ENCODE measurements at places on chromosomes 1 and 21.

DNA sequence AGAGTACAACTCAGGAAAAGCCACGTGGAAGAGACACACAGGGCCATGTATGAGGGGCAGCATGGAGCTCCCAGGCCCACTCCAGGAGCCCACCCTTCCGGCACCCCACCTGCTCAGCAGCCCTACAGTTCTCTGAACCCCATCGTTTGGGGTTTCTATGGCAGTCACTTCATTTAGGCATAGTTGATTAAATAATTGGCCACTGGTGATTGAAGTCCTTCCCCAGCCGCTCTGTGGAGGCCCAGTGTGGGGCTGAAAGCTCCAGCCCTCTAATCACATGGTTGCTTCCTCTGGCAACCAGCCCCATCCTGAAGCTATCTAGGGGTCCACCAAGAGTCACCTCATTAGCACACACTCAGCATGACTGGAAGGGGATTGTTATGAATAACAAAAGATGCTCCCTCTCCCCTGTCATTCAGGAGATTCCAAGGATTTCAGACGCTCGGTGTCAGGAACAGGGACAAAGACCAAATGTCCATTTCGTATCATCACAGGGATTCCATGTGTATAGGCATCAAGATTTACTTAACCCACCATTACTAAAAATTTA lies 12.2 kb upstream of the S100A7A start:
- no peak for DNase-seq

DNA sequence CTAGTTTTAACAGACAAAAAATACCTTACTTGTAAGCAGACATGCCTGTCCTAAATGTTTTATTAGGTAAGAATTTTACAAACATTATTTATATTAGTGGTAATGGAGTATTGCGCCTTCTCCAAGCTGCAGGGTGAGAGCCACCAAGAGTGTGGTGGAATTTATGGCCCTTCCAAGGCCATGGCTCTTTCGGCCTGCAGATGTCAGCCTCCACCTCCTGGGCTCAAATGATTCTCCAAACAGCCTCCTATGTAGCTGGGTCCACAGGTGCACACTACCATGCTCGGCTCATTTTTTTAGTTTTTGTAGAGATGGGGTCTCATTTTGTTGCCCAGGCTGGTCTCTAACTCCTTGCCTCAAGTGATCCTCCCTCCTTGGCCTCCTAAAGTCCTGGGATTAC lies 56.3 kb downstream of the ITGB3BP start:
- DNase-seq: no peak

DNA sequence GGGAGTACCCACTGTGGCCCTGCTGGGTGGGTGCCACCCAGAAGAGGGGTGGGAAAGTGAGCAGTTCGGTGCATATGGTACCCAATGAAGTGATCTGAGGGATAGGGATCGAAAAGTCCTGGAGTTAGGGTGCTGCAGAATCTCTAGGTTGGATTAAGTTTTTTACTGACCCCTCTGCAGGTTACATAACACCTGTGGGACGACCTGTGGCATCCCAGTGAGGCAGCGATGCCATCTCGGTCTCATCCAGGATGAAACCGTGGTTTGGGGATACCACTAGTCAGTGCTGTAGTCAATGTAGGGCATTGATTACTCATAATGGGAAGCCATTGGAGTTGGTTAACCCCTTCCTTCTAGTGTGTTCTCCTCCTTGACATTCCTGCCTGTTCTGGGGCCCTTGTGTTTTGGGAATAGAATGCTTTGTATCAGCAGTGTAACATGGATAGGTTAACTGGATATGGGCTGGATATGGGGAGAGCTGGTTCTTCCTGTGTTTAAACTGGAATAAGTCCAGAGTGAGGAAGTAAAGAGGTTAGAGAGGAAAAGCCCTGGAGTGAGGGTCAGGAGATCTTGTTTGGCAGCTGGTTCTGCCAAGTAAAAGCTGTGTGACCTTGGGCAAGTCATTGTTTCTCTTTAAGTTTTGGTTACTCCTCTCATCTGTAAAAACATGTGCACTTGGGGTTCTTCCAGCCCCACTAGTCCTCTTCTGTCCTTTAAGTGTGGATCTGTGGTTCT lies 42.8 kb upstream of the ATF3 start:
- DNase-seq: no peak

- DNase-seq: no peak
Observed at GRCh38 chr1:91503332-91503900, 2.8 kb downstream of the CDC7 start.

DNA sequence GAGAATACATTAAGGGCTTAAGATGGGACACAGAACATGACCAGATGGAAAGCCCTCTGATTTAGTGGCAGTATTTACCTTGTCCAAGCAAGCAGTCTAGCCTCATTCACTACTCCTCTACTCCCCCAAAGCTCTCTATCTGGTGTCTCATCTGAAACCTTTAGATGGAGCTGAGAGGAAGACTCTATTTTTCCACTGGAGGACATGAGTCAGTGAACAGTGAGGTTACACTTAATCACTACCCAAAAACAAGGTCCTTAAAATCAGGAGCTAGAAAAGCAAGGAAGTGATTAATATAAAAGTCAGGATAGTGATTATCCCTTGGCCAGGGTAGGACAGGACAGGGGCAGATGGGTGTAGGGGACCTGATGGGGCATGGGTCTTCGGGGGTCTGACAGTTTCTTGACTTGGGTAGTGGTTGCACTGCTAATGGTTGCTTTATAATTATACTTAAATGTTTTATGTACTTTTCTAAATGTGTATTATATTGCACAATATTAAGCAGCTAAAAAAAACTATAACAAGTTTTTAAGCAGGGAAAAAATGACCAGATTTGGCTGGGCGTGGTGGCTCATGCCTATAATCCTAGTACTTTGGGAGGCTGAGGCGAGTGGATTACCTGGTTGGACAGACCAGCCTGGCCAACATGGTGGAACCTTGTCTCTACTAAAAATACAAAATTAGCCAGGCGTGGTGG lies 3.0 kb downstream of the PTPN22 start:
- DNase-seq: no peak

DNA sequence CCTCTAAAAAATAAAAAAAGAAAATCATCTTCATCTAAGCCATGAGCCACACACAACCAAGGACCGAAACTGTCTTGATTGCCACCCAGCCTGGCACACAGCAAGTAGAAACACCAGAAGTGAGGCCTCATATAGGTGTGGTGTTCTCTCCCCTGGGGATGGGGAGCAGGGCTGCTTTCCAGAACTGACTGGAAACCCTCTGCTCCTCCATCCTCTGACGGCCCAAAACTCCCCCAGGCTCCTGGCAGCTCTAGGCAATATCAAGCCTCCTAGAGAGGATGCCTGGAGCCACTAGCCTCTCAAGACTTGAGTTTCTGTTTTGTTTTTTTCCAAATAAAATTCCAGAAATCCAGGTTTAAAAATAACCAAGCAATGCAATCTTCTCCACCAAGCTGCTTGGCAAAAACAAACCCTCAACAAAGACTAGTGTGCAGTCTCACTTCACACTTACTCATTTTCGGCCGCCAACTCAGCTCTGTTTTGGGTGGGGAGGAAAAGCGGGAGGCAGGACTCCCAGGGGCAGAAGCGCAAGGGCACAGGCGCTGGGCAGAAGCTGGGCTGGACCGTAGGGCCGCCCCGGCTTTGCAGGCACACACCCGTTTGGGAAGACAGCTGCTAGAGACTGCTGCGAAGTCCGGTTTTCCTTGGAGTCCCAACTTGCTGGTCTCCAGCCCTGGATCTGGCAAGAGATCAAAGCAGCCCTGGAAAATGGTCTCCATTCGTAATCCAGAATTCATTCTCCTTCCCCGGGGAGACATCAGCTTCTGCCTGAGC lies 78.2 kb upstream of the CAPZB start:
- DNase-seq: no peak

DNA sequence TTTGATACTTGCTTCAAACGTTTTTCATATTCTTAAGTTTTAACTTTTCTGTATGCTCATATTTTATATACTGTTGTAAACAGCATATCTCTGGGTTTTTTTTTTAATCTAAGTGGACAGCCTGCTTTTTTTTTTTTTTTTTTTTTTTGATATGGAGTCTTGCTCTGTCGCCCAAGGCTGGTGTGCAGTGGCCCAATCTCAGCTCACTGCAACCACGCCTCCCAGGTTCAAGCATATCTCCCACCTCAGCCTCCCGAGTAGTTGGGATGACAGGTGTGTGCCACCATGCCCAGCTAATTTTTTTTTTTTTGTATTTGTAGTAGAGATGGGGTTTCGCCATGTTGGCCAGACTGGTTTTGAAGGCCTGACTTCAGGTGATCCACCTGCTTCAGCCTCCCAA lies 1.2 kb downstream of the TBCE start:
- DNase-seq: no peak

DNA sequence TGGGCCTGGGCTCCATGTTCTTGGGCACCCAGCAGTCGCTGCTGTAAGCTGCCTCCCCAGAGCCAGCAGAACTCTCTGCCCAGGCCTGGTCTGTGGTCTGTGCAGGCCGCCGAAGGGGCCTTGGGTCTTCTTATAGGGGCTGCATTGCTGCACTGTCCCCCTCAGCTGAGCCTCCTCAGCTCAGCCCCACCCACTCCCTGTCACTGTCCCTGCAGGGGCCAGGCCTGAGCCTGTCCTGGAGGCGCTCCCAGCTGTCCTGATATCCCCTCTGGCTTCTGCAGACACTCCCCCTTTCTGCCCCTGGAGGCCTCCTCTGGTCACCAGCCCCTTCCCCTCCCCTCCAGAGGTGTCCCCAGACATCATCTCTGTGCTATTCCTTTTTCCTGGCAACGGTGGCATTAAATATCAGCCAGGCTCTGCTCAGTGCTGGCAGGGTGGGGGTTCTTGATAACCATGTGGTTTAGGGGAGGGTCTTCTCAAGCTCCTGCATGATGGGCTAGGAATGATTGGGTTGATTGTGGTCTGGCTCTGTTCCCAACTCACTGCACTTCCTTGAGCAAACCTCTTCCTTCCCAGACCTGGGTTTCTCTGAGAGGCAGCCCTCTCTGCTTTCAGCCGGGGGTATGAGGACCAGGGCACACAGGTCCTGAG lies 3.7 kb upstream of the FOXO6 start:
- DNase-seq: no peak

DNA sequence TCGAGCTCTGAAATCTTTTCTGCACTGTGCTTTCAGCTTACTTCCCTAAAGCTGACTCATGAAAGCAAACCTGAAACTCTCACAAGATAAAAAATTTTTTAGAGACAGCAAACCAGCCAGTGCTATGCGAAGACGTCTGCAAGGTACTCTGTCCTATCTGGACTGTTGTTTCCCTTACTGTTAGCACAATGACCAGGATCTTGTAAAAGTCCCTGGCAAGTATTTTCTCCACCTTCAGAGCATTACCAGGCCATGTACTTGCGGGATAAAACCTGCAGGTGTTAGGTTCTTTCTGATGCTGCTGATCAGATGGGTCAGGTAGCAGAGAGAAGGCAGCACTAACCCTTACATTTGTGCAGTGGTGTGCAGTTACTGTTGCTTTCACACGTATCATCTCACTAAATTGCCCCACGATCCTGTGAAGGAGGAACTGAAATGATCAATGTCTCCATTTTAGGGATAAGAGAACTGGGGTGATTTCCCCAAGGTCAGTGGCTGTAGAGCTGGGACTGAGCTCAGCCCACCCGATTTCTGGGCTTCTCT lies 56.6 kb downstream of the PLXNA2 start:
- DNase-seq: no peak

DNA sequence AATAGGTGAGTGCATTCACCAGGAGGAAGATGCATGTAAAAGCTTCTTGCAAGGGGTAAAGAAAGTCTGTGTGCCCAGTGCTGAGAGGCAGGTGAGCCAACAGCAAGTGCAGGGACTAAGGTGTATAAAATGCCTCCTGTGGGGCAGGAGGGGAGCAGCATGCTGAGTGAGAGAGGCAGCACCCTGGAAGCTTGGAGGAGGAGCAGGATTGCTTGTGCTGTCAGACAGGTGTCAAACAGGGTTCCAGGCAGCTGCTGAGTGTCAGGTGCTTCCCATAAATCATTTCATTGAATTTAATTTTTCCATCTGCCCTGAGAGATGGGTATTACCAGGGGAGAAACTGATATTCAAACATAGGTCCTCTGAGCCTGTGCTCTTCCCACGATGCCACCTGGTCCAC lies 13.9 kb downstream of the BSND start:
- DNase-seq: no peak

DNA sequence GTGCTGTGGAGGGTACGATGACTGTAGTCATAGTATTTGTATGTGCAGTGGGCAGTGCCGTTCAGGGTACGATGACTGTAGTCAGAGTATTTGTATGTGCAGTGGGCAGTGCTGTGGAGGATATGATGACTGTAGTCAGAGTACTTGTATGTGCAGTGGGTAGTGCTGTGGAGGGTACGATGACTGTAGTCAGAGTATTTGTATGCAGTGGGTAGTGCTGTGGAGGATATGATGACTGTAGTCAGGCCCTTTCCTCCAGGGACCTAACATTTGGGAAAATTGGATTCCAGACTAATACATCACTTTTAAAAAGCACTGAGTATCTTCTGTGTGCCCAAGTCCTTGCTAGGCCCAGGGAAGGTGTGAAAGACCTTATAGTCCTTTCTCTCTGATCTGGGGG lies 2.9 kb downstream of the ZNF672 start:
- DNase-seq: no peak

DNA sequence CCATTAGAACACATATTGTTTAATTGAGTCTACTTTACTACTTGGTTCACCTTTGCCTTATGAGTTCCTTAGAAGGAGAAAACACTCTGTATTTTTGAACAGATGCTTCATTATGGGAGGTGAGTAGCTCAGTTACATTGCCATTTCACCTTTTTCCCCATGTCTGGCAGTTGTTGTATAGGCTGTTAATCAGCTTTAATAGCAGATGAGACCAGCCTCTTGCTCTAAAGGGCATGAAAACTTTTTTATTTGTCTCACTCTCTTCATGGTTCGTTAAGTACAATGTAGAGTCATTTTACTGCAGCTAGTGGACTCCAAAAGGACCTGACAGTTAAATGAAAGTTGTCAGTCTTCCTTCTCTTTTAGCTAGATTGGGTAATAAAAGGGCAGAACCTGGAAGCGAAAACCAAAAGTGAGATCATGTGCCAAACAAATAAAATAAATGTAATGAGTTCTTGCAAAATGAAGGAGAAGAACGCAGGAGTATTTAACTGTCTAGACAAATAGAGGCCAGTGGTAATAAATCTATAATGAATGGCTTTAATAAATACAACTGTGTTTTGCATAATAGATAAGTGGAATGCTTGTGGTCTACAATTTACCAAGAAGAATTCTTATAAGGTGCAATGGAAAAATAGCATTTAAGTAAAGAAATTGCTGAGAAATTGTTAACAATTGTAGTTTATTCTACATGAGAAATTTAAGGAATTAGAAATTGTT lies 180.0 kb upstream of the NEGR1 start:
- no peak for DNase-seq

- no peak for DNase-seq
Observed at GRCh38 chr1:2249559-2249906, 21.4 kb downstream of the SKI start.

All from stimulated activated CD4-positive, alpha-beta T cell treated with anti-CD3 and anti-CD28 coated beads, Interleukin-2, amount 100 ng/mL, for 24 hours (primary cell).